Epithelial cell of proximal tubule (primary cell): ENCODE measurements at places on chromosomes 12 and 14. TPM values are rescaled to one million over a fixed set of nuclear protein-coding genes. Genes with fewer than 3 reads are reported as not detected.

DNA sequence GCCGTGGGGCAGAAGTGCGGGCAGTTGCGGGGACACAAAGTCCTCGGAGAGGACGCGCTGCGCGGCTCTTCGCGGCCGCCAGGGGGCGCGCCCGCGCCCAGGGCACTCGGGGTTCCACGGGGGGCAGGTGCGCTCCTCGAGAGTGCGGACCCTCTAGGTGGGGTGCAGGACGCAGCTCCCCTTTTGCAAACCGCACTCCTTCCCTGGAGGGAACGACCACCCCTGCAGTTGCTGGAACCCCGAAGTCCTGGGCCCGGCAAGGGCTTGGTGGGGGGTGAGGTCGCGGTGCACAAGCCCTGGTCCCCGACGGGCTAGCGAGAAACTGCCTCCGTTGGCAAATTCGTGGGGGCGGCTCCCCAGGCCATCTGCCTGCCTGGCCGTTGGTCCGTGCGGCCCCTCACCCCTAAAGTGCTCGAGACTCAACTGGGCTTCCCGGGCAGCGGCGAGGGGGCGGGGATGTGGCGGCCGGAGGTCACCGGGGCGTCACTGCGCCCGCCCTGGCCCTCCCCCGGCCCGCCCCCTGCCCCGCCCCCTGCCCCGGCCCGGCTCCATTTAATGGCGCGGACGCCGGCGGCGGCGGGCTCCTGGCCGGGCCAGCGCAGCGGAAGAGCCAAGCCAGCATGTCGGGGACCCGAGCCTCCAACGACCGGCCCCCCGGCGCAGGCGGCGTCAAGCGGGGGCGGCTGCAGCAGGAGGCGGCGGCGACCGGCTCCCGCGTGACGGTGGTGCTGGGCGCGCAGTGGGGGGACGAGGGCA lies at the start of gene ADSS1:
TSS of gene ADSS1 (plus strand) at position 579 of the 756 bp plus-strand sequence. CDS start at position 621, 42 bp downstream.
- no peak for DNase-seq

DNA sequence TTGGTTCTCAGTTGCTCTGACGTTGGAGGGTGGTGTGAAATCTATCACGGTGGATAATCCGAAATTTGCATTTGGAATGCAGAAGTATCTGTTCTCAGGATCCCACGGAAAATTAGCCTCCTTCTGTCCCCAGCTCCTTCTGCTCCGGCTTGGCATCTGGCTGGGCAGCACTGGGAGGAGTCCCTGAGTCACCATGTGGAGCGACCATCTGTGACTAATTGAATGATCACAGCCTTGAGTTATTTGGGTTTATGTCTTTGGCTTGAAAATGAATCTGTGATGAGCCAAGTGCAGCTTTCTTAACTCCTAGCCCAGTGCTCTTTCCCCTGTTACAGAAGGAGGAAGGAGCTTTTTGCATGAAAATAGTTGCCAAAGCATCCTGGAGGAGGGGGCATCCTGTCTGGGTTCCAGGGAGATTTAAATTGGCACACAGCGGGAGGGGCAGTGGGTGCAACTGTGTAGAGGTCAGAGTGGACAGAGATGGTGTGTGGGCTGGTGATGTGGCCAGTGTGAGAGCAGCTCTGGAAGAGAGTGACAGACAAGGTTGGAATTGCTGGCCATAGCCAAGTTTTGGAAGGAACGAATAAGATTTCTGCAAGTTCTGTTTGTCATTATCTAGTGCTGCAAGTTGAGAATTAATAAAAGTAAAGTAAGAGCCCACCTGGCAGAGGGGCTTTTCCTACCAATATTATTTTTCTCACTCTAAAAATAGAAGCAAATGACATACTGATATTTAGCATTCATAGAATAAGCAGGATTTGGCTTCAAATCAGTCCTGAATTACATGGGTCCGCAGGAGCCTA lies 74.4 kb downstream of the SLC24A4 start:
- peak; percentile 65 for DNase-seq

DNA sequence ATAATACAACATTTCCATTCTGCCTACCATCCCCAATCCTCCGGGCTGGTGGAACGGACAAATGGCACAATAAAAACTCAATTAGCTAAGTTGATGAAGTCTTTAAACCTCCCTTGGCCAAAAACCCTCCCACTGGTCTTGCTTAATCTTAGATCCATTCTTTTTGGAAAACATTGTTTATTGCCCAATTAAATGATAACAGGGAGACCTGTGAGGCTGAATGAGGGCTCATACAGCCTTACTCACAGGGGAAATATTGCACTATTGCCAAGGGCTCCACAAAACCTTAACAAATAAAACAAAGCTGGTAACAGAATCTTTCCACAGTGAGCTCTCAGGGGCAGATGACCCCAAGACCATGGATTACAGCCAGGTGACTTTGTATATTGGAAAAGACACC lies 7.8 kb upstream of the PSMC1 start:
- DNase-seq, result no peak

DNA sequence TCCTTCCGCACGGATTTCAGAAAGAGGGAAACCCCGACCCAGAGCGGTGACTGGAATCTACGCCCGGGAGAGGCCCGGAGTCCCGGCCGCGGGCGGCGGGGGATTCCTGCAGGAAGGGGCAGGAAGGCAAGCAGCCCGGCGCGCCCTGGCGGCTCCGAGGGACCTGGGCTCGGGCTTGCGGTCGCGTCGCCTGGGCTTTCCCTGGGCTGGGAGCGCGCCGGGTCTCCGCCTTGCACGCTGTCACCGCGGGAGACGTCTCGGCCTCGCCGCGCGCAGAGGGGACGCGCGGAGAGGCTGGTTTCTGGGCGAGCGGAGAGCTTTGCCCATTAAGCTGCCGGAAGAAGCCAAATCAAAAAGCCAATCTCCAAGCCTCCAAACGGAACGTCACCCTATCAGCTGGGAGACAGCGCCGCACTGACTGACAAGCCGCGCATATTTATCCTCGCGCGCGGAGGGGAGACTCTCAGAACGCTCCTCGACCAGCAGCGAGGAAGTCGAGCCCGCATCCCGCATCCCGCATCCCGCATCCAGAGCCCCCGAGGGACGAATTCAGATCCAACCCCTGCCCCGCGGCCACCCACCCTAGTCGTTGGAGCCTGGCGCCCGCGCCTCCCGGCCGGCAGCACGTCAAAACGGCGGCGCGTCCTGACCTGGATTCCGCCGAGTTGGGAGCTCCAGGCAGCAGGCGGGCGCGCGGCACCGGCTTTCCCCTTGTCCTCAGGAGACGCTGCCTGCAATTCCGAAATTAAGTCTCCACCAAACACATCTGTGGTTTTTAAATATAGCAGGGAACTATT lies at the start of gene SLC8A3:
TSS of gene SLC8A3 (minus strand) at position 293 of the 797 bp plus-strand sequence. CDS start 20,529 bp downstream, outside the sequence.
- DNase-seq, result no peak

DNA sequence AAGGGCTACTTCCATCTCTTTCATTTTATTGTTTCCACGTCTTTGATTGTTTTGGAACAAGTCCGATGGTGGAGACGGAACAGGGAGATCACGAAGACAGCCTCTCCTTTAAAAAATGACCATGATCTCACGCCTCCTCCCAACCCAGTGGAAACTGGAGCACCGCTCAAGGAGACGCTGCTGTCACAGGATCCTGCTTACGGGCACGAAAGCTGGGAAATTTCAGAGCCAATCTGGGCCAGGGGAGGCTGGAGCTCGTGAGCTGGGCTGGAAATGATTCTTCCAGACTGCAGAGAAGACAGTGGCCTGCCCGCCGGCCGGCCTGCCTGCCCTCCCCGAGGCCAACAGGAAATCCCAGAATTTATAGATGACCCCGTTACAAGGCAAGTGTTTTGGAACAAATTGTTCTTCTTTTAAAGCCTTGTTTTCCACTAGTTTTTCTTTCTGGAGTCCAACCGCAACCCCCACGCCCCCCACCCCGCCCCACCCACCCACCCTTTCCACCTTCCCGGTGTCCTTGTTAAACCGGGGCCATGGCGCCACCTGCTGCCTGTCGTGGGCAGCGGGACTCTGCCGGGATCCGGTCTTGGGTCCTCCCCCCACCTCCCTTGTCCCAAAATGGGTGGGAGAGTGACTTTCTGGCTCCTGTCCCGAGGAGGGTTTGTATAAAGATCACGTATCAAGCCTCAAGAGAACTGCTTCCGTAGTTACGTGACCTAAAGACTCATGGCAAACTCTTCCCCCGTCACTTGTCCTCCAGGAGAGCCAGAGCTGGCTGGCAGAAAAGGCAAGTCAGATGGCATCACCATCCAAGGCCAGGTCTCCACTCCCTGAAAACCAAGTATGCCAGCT lies 40.3 kb downstream of the MAP1LC3B2 start:
- DNase-seq, result no peak

DNA sequence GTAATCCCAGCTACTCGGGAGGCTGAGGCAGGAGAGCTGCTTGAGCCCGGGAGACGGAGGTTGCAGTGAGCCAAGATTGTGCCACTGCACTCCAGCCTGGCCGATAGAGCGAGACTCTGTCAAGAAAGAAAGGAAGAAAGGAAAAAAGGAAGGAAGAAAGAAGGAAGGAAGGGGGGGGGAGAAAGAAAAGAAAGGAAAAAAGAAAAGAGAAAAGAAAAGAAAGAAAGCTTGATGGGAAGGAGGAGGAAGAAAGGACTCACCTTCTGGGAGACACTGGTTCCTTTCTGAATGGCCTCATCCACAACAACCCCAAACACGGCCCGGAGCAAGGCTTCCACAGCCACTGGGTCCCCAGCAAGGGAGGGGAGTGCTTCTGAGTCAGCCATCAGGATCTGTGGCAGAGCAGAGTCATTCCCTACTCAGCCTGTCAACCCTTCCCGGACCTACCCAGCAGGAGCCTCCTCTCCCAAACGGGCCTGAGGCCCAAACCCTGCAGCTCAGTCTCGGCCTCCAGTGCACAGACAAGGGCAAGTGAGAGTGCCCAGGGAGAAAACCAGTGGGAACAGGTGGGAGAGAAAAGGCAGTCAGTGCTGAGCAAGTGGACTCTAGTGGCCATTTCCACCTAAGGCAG lies 7.3 kb upstream of the ZNF740 start:
- no peak for DNase-seq

- DNase-seq, result no peak
Measured at GRCh38 chr12:117468016-117468415, 106.6 kb upstream of the NOS1 start.

DNA sequence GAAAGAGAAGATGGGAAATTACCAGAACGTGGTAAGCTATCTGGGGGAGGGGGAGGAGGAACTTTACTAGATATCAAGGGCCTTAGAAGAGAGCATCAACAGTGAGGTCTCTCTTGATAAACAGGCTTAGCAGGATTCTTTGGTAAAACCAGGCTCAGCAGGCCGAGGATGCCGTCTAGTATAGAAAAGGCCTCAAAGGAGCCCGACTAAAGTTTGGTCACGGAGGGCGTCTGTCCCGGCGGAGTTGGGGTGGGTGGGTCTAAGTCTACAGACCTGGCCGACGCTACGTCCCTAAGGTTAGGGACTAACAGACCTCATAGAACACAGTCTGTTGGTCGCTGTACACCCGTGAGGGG lies 538 bp upstream of the TIGAR start:
- no peak for DNase-seq

- DNase-seq, result no peak
Measured at GRCh38 chr12:85803231-85803630, 33.0 kb downstream of the RASSF9 start.

- no peak for DNase-seq
Measured at GRCh38 chr12:87793131-87793530, 236.1 kb downstream of the C12orf50 start.

The UNC79 gene
- 0.29 TPM in 1 of 2 replicates, not detected in the other for total RNA-seq

The TAS2R10 gene
- 0.14 TPM in 1 of 2 replicates, not detected in the other for total RNA-seq

The C1QL4 gene
- not detected in 2 replicates for total RNA-seq

The PTGDR gene
- not detected in 2 replicates for total RNA-seq

The KRT83 gene
- not detected in 2 replicates for total RNA-seq
